ENCODE measurements at places on chromosomes 1 and 21.

DNA sequence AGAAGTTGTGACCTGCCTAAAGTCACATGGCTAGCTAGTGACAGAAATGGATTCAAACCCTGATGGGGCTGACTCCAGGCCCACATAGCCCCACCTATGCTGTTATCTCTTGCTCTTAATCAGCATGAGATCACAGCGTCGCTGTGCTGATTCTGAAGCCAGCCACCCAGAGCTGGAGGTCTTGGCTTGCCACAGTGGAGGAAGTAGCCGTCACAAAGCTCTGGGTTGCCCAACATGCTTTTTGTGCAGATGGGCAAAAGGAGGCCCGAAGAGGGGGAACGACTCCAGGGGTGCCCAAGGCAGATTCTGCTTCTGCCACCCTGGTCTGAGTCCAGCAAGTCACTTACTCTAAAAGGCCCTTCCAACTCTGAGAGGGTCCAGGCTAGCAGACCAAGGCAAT, 14.7 kb upstream of the MFSD2A start:
- DNase-seq = no peak

- no peak for DNase-seq
Measured at GRCh38 chr1:54480525-54480848, 67.5 kb upstream of the ACOT11 start.

- DNase-seq = no peak
Measured at GRCh38 chr1:167763525-167764220, 41.9 kb downstream of the MPZL1 start.

DNA sequence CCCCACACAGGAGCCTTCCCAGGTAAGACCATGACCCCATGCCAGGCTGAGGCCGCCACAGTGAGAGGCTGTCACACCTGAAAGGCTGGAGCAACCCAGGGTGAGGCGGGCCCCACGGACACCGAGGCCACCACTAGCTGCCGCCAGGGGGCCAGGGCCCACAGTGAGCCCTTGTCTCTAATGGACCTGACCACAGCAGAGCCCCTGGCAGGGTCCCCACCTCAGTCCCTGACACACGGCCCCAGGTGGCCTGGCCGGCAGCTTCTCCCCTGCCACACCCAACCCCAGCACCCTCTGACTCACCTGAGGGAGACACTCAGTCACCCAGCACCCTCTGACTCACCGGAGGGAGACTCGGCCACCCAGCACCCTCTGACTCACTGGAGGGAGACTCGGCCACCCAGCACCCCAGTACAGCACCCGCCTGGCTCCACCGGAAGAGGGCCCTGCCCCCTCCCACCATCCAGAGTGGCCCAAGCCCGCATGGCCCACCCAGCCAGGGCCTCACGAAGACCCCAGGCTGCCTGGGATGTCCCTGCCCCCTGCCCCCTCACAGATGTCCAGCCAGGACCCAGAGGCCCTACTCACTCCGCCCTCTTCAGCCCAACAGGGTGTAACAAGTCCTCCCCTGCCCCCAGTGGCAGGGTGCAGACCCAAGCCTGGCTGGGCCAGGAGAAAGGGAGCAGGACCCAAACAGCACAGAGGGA, 4.4 kb downstream of the DVL1 start:
- DNase-seq = peak; percentile 72

DNA sequence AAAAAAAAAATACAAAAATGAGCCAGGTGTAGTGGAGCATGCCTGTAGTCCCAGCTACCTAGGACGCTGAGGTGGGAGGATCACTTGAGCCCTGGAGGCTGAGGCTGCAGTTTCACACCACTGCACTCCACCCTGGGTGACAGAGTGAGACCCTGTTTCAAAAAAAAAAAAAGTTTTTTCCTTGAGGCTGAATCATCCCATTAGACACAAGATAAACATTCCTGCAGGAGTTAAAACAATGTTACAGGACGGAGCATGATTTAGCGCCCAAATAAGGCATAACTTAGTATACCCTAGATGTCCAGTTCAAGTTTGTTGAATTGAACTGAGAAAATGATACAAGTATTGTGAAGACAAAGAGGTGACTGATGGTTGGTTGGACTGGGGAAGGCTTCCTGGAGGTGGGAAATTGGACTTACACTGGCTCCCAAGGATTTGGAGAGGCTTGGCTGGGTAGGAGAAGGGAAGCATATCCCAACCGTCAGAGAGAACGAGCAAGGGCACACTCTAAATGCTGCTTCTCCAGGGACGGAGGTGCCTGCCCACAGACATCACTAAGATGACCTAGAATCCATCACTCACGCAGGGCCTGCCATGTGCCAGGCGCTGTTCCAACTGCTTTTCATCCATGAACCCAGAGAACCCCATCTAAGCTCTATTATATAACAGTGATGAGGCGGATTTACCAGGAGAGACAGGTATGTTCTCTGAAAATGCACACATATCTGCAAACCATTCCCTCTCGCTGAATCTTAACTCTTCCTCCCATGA, 610.6 kb downstream of the KIF26B start:
- DNase-seq = no peak

DNA sequence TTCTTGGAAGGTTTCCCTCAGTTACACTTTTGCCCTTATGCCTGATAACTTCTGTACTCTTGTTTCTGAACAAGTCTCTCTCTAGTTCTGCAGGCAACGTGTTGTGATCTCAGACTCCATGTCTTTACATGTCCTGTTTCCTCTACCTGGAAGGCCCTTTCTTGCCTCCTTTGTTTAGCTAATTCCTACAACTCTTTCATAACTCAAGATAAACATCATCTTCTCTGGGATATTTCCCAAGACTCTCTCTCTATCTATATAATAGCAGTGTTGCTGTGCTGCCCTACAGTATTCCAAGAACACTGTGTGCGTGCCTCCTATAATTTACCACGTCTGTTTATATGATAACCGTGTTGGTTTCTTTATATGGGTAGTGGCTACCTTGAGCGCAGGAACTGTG, 47.8 kb downstream of the CHRM3 start:
- DNase-seq = no peak

DNA sequence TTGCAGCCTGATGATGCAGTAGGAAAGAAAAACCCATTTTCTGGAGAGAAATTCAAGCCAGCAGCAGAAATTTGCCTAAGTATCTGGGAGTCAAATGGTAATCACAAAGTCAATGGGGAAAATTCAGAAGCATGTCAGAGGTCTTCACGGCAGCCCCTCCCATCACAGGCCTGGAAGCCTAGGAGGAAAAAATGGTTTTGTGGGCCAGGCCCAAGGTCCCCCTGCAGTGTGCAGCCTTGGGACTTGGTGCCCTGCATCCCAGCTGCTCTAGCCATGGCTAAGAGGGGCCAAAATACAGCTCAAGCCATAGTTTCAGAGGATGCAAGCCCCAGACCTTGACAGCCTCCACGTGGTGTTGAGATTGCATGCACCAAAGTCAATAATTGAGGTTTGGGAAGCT, 334.8 kb downstream of the PTBP2 start:
- DNase-seq = no peak

DNA sequence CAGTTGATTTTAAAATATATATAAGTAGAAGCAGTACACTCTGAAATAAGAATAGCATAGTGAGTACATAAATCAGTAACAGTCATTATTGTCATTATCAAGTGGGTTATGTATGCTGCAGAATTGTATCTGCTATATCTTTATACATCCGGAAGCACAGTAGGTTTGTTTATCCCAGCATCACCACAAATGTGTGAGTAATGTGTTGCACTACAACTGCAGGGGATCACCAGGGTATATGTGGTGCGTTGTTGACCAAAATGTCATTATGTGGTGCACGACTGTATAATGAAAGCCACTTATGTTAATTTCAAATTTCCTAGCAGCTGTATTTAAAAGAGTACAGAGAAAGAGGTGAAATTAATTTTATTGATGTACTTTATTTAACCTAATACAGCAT, 87.7 kb upstream of the GADD45A start:
- DNase-seq = no peak

DNA sequence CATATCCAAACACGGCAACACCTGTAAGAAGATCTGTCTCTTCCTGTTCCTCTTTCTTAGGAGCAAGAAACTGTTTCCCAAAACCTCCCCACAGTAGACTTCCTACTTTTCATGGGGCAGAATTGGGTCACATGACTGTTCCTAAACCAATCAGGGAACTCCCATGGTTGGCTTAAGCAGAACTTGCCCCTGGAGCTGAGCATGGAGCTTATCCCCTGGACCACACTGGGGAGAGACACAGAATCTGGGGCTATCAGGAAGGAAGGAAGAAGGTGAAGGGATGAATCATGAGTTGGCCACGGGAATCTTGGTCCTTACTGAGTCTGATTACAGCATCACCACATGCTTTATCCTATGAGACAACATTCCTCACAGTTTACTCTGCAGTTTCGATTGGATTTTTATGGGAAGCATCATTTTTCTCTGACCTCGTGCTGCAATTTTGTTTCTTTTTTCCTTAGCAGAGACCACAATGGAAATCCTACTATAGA, 81.8 kb downstream of the CDC7 start:
- no peak for DNase-seq

- no peak for DNase-seq
Measured at GRCh38 chr1:42639116-42639515, 19.1 kb upstream of the PPIH start.

DNA sequence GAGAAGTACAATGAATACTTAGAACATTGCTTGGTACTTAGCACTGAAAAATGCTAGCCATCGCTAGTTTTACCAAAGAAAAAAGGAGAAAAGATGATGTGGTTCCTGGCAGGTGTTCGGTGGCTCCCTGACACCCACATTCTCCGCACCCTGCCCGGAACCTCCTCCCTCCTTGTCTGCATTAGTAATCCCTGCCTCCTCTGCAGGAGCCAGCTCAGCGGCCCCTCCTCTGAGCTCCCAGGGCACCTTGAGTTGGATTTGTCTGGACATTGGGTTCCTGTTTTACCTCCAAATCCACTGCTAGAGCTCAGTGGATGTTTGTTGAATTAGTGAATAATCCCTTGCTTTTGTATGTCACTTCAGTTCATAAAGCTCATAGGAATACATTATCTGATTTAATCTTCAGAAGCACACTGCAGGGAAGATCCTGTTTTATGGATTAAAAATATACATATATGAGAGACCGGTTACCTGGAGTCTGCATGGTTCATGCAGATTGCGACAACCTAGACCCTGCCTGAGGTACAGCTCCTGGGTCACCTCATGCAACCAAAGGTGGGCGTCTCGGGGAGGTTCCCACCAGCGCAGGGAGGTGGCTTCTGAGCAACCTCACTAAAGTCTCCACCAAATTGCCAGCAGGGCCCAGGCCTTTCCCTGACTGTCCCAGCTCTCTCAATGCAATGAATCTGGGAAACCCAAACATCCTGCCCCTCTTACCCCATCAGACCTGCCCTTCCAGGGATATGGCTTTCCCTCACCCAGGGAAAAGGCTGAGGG, 24.2 kb downstream of the PCAT6 start:
- peak; percentile 40 for DNase-seq

DNA sequence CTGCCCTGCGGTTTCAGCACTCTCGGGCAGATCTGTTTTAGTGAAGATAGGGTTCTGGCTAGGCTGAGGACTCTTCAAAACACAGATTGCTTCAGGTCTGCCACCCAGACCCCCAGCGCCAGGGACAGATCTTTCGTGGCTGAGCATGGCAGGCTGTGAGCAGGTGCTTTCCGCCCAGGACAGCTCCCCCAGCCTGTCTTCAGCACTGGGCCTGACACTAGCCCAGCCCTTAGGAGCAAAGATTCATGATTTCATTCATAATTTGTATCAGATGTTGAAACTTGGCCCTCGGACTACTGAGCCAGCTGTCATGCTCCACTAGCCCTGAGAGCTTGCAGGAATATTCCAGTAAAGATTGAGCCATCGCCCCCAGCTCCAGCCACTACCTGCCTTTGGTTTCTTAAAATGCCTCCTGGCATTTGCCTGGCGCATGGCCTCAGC, 5.9 kb downstream of the ADPRS start:
- DNase-seq = no peak

DNA sequence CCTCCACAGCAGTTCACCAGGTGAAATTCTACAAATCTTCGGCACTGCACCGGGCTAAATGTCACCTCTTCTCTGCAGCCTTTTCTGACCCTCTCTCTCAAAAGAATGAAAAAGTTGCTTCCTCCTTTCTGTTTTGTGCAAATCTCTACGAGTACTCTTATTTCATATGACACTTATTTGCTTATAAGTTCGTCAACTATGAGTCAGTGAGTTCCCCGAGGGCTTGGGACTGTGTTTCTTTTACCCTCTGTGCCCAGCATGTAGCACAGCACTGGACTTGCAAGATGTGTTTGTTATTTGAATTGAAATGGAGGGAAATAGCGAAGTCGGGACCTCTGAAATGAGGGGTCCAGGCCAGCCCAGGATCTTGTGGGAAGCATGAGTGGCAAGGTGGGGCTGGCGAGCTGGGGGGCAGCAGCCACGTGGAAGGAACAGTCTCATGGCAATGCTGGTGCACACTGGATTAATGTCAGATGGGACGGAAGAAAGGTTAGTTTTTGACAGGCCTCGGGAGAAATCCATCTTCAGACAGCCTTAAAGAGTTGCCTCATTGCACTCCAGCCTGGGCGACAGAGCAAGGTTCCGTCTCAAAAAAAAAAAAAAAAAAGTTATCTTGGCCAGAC, 6.2 kb downstream of the SLC6A9 start:
- no peak for DNase-seq

DNA sequence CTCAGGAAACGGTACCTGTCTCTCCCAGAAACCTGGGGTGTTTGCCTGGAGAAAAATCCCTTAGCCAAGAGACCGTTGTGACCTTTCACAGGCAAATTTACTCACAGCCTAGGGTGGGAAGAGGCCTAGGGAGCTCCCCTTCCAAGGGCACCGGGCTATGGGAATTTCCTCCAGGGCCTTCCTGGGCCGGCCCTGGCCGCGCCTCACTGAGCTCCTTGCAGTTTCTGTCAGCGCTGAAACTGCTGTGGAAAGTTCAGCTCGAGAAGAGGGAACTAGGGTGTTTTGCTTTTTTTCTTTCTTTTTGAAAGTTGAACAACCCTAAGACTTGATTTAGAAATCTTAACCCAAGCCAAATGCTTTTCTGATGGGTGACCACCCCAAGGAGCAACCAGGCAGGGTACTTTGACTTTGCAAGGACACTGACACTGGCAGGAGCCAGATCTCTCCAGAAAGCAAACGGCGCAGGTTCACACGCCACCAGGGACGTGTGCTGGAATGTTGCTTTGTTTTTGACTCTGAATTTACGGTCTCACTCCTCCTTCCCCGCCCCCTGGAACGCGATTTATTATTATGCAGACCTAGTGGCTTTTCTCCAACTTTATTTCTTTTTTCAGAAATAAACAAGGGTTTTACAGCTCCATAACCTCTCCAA, 229.6 kb upstream of the JUN start:
- no peak for DNase-seq

- peak; percentile 65 for DNase-seq
Measured at GRCh38 chr21:36419996-36420395, 34.8 kb downstream of the CHAF1B start.

DNA sequence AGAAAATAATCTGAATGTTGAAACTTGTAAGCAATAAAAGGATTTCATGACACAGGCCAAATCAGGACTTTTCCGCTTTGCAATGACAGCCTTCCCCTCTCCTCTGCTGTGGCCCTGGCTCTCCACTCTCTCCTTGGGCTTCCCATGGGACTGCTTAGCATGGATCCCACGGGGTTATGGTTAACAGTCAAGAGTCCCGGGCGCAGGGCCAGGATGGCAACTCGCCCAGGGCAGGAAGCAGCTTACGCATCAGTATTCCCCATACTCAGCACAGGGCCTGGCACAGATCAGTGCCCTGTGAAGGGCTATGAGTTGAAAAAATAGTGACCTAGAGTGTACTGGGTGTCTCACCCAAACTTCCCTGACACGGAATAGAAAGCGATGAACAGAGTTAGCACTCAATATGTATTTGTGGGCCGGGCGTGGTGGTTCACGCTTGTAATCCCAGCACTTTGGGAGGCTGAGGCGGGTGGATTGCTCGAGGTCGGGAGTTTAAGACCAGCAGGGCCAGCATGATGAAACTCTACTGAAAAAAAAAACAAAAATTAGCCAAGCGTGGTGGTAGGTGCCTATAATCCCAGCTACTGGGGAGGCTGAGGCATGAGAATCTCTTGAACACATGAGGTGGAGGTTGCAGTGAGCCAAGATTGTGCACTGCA, 29.1 kb upstream of the GRHL3 start:
- DNase-seq = no peak
